ENCODE measurements at places on chromosomes 1 and 21.

DNA sequence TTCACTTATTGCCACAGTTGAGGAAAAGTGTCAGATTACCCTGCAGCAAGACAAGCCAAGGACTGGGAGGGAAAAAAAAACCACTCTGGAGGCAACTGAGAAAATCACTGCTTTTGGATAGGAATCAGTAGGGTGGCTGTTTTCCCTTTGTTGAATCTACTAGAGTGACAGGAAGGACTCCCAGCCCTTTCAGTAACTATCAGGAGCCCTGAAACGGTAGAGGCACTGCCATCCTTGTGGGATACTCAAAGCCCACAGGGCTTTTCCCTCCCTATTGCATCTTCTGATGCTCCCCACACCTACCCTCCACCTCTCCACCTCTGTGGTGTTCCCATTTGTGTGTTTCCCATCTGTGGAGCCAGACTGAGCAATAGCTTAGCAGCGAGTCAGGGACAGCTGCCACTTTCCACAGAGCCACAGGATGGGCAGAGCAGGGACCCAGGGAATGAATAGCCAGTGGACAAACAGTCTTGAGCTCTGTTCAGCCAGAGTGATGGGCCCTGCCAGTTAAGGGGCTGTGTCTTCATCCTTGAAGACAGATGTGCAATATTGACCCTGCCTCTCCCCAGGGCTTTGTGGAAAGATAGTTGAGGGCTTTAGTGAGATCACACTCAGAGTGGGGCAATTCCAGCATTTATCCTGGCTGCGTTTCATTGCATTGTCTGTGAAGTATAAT lies 13.9 kb downstream of the UBIAD1 start:
- DNase-seq = no peak

DNA sequence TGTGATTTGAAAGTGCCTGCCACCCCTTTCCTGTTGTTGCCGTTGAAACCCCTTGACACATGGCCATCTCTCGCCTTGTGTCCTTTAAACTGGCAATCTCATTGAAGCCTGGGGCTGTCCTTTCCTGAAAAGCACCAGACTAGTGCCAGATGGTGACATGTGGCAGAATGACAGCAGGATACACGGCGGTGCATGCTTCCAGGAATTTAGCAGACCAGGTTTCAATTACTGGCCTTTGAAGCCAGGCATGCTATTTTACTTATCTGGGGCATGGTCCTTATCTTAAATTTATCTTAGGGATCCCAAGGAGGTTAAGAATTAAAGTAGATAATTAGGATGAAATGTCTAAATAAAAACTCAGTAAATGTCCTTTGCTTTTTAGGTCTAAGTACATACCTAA lies 15.2 kb downstream of the PLPPR4 start:
- no peak for DNase-seq

DNA sequence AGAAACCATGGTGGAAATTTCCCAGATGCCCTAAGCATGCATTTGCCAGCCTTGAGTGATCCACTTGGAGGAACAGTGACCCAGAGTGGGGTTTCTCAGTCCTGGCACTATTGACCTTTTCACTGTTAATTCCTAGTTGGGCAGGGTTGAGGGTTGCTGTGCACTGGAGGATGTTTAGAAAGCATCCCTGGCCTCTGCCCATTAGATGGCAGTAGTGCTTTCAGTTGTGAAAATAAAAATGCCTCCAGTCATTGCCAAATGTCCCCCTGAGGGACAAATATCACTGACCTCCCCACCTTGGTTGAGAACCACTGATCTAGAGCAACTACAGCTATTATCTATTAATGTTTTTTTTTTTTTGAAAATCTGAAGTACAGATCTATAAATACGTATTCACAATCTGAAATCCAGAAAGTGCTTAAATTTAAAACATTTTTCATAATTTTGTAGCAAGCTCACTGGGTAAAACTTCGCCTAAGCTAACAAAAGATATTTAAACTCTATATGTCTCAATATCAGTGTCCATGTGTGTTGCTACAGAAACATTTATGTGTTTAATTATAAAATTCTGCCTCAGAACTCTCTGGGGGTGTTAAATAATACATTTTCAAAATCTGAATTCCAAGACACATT lies 27.3 kb downstream of the F3 start:
- DNase-seq = no peak

DNA sequence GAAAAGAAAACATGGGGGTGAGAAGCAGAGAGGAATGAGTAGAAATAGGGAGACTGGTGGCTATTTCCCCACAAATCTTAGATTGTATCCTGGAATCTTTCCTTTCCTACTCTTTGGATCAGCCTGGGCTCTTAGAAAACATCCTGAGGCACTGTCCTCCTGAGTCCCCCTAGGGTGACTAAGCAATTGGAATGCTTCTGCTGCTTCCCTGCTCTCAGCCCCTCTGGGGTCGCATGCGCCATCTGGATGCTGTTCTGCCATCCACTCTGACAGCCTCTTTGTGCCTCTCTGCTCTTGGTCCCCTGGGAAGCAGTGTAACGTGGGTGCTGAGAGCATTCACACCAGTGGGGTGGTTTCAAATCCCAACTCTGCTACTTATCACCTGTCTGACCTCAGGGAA lies 443.0 kb downstream of the SIPA1L2 start:
- no peak for DNase-seq

- no peak for DNase-seq
Observed at GRCh38 chr1:166538646-166539045, 300.6 kb upstream of the POGK start.

DNA sequence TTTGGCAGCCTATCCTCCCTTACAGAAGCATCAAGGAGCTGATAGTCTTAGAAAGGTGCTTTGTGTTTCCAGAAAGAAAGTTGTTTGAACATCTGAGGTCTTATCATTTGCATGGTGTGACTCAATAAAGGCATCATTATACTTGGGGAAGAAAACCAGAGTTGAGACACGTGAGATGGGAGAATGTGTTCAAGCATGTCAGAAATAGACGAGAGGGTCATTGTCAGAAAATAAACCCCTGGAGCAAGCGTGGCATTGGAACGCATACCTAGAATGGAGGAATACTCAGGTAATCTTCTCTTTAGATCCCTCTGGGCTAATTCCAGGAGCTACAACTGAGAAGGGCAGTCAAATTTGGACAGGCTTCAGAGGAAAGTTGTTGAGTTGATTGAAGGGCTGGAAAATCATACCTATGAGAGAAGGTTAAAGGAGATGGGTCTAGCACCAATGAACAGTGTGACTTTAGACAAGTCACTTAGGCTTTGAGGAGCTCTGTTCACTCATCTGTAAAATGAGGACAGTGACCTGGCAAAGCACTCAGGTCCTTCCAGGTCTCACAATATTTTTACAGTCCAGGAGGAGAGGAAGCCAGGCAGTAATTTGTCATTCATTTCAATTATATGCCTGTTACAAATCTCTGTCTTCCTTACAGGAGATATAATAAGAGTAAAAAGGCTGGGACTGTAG lies 101.3 kb upstream of the C1orf21 start:
- no peak for DNase-seq

DNA sequence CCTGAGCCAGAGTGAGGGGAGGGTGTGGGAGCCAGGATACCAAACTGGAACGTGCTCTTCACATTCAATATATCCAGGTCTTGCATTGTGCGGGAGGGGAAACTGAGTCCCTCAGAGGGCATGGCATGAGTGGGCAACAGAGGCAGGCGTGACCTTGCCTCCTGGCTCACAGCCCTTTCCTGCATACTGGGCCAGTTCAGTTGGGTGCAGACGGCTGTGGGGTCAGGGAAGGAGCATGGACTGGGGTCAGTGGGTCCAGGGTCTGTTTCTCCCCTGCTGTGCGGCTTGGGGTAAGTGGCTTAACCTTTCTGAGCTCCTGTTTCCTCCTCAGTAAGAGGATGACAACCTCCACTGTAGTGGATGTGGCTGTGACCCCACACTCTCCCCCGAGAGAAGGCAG lies 16.6 kb downstream of the SERINC2 start:
- DNase-seq = no peak
